ENCODE measurements at places on chromosomes 2 and 18.

DNA sequence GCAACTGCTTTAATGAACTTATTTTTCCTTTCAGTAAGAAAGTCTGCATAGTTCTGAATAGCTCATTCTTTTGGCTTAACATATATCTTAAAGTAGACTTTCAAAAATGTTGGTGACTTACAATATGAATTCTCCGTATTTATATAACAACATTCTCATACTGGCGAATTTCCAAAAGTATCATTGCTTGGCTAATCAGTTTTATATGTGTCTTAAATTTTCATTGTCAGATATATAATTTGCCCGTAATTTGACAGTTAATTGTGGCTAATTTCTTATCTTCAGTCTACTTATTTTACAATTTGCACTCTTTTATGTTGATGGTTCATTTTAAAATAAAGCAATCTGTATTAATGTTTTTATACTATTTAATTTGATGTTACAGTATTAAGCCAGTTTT, 144.9 kb downstream of the ATP9B start:
- DNase-seq, result no peak

GRCh38 chr18:54787616-54788015, 40.7 kb upstream of the RAB27B start:
- DNase-seq, result no peak

GRCh38 chr2:155176345-155176744, 477.9 kb downstream of the KCNJ3 start:
- no peak for DNase-seq

DNA sequence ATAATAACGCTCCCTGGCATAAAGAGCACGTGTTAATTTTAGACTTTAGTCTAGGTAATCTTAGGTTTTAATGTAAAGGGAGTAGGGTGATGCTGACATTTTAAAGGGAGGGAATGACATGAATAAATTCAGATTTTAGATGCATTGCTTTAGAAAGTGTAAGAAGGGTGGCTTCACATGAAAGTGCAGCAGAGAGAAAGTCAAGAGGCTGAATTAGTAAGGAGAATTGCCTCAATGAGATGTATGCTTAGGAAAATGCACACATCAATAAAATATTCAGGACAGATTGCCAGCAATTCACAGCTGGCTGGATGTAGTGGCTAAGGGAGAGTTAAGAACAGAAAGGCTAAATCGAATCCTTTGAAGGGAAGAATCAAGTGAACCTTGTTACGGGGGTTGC, 165.5 kb upstream of the CDH19 start:
- DNase-seq, result no peak

DNA sequence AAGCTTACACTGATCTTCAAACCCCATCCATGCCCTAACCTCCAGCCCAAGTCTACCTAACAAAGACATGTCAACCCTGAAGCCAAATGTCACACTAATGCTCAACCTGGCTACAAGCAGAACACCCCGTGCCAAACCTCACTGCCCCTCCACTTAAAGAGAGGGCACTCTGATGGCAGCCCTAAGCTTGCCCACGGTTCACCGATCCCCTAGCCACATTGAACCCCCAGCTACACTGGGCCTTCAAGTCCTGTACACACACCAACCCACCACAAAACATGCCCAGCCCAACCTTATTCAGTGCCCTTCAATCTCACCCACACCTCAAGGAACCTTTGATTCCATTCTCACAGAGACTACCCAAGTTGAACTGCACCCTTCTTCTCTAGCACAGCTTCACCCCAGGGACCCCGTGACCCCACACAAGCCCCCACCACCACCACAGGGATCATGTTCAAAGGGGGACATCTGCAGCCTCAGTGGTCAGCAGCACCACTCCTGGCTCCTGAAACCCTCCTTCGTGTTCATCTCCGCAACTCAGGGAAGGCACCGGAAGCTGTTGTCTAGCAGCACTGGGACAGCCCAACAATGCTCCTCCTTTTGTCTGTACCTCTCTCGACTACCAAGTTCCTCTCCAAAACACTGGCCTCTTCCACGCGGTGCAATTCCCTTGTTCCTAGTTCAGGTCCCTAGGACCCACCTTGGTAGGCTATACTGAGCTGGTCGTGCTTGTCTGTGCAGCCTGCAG, 218.8 kb downstream of the CYP26B1 start:
- DNase-seq, result no peak

DNA sequence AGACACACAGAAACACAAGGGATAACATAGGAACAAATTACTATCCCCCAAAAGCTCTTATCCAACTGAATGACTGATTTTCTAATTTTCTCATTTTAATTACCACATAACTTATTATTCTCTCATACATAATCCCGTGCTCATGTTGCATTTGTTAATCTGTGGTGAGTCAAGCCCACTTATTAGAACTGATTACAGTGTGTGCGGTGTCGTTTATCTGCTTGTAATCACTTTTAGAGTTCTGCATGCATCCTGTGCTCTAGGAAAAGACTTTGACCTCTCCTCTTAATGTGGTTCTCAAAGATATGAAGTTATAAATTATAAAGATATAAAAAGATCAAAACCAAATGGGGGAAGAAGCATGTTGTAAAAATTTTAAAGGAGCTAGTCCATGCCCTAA, 29.7 kb downstream of the CNDP1 start:
- no peak for DNase-seq

GRCh38 chr2:15127301-15127700, 433.8 kb downstream of the NBAS start:
- DNase-seq, result no peak

DNA sequence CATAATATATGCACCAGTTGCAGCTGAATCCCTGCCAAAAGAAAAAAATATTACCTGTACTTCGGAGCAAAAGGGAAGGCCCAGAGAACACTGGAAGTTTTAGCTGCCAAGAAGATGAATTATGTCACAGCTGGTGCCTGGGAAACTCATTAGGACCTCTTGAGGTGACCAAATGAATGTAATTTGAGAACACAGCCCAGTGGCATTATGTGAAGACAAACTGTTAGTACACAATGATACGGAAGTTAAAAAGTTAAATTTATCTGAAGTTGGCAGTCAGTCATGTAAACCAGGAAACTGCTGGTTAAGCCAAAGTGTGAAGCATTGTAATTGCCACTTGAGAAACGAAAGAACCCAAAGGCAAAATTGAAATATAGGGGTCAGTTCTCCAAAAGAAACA, 80.7 kb downstream of the EML4 start:
- DNase-seq, result no peak

DNA sequence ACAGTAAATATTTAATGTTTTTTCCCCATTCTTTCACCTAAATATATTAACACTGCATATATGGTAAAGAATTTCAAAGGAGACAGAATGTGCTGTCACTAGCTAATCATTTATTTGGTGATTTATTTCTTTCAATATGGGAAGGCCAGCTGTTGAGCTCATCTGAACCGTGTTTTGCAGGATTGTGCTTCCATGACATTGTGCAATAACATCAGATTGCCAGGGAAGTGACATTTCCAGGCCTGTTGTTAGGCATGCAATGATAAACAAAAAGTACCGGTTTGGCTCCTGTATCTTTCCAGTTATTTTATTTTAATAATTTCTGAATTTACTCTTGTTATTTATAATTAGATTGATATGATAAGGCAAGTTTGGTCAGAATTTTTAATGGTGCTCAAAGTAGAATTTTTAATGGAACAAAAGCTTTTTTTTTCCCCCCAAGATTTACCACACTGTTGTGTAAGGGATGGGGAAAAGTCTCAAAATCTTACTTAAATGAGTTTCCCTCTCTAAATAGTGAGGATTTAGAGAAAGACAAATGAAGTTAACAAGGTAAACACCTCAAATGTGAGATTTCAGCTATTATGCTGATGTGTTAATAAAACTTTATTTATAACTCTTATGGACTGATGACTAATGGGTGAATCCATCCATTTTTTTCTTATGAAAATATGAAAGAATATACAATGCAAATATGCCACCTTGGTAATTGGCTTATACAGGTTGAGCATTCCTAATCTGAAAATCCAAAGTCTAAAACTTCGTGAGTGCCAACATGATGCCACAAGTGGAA, 52.7 kb downstream of the MALT1 start:
- DNase-seq, result no peak

DNA sequence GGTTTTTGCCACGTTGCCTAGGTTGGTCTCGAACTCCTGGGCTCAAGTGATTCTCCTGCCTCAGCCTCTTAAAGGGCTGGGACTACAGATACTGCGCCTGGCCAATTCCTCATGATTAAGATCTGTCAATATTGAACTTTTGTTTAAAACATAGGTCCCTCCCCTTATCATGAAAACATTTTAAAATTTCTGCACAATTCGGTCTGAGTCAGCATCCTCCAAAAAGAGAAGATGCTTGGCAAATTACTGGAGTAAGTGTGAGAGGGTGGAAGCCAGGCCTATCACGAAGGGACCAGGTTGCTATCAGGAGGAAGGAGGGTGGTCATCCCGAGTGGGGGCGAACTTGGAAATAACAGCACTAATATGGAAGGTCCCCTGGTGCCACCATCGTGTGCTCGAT, 10.8 kb upstream of the CRYGA start:
- no peak for DNase-seq
